Large intestine (tissue), 12 donors: ENCODE measurements at places on chromosomes 6 and 20. TPM values are rescaled to one million over a fixed set of nuclear protein-coding genes. Genes with fewer than 3 reads are reported as not detected.

GRCh38 chr20:2237059-2237458 lies 58.7 kb upstream of the TGM3 start:
- DNase-seq = no peak

DNA sequence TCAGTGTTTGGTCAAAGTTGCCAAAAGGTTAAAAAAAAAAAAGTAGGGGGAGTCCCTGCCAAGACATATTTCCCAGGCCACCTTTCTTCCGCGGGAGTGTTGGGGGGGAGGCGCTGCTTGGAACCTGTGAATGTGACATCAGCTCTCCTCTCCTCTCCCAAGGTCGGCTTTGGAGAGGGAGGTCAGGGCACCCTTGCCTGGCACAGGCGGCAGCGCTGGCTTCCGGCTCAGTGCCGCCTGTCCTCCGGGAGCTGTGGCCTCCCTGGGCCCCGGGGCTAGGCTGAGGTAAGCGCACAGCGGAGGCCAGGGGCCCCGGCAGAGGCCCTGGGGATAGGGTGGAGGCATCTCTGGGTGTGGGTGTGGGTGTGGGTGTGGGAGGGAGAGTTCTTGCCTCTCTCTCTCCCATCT lies 1.9 kb upstream of the EDN1 start:
- DNase-seq = no peak

GRCh38 chr6:69974193-69974592 lies 107.8 kb downstream of the COL19A1 start:
- DNase-seq = no peak

DNA sequence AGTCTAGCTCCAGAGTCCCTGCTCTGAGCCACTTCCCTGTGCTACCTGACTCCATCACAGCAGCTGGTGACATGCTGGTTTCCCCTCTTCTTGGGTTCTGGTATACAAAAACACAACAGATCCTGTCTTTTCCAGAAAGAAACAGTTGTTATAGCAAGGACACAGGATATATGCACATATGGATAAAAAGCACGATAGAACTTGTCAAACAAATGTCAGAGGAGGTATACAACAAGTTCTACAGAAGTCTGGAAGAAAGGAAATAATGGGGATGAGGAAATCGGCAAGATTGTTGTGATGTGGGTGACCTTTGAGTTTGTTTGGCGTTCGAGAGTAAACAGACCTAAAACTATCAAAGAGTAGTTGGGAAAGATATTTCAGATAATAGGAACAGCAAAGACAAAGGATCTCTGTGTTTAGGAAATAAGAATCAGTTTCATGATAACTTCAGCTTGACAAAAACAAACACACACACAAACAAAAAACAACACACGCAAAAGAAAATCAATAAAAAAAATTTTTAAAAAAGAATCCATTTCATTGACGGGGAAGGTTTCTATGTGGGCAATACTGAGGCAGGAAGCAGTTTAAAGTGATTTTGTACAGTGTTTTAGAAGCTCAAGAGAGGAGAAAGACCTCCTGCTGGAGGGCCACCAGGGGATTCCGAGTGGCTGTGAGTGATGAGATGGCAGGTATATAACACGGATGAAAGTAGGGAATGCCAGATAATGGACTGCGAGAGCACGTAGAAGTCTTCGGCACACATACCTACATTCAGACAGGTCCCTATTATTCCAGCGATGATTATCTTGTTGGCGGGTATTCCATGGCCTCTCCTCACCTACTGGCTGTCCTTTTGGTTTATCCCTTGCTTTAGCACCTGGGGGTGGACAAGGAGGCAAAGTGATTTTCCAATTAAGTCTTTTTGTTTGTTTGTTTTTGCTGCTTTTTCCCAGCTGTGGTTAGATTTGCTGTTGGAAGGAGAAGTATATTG lies 174.9 kb downstream of the HS3ST5 start:
- DNase-seq = peak; percentile 8

GRCh38 chr6:166679566-166679965 lies 52.5 kb upstream of the RPS6KA2 start:
- no peak for DNase-seq

GRCh38 chr20:17467120-17467655 lies 64.0 kb downstream of the BFSP1 start:
- DNase-seq = no peak

- DNase-seq = peak; percentile 0
Measured at GRCh38 chr6:50602292-50602691, 111.0 kb upstream of the TFAP2D start.

GRCh38 chr6:83215131-83216047 lies 22.2 kb downstream of the RWDD2A start:
- peak; percentile 48 for DNase-seq

- no peak for DNase-seq
Measured at GRCh38 chr6:168129292-168130167, 50.5 kb upstream of the FRMD1 start.

GRCh38 chr20:38842558-38842981 lies 37.1 kb downstream of the PPP1R16B start:
- DNase-seq = no peak

DNA sequence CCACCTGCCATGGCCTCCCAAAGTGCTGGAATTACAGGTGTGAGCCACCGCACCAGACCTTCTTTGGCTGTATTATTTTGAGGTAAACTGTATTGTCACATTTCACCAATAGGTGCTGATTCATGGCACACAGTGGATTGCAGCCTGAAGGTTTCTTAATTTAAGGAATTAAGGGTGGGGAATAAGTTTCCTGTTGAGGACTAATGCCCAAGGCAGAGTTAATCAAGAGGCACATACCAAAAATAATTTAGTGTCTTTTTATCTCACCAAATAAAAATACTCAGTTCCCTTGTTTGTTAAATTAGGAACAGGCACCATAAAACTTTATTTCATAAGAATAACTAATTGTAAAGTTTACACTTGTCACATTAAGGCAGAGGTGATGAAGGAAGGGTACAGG lies 103.7 kb downstream of the SLX4IP start:
- DNase-seq = no peak

- DNase-seq = no peak
Measured at GRCh38 chr6:149033454-149033853, 284.1 kb upstream of the TAB2 start.

DNA sequence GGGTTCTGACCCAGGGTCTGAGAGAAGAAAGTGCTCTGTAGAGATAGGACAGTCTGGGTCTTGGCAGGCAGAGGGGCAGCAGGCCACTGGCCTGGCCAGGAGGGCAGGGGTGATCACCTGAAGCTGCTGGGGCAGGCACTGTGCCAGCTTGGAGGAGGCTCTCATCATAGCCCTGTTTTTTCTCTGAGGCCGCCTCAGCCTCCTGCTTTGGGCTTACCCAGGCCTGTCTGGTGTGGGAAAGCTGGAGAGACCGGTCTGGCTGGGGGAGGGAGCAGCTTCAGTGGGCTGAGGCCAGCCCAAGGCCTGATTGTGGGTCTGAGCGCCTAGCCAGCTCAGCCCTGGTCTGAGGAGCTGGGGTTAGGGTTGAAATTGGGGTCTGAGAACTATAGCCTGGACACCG lies 3.9 kb downstream of the LPIN3 start:
- DNase-seq = no peak

GRCh38 chr20:11158146-11158545 lies 484.3 kb upstream of the JAG1 start:
- DNase-seq = no peak

- no peak for DNase-seq
Measured at GRCh38 chr20:52978851-52979250, 6.7 kb downstream of the TSHZ2 start.

DNA sequence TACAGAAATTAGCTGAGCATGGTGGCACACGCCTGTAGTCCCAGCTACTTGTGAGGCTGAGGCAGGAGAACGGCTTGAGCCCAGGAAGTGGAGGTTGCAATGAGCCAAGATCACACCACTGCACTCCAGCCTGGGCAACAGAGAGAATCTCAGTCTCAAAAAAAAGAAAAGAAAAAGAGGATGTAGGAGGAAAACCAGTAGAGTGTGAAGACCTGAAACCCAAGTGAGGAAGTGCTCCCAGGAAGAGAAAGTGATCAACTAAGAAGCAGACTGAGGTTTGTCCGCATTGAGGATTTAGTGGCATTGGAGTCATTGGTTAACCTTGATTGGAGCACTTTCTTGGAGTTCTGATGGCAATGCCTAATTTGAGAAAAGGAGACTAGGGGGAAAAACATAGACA lies 20.6 kb upstream of the TASP1 start:
- DNase-seq = no peak

DNA sequence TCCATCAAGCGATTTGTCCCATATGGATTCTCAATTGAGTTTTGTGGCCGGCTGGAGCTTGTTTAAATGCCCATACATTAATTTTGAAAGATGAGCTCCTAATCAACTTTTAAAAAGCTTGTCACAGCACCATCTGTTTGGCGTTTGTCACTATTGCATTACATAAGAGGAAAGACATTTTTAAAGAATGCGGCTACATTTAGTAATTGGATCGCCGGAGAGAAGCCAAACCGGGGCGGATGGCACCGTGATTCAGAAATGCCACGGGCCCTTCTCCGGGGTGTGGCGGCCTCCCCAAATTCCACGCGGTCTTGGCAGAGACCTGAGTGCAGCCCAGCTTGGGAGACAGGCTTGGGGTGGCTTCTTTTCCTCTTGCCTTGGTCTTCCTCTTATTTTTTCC lies 67.7 kb upstream of the ZNFX1 start:
- no peak for DNase-seq

CLPSL2 gene
- polyA plus RNA-seq = not detected

SGK1 gene
- polyA plus RNA-seq = 41.2 TPM

NANP gene
- 5.7 TPM for polyA plus RNA-seq

PRSS35 gene
- 9.0 TPM for polyA plus RNA-seq

FOXS1 gene
- polyA plus RNA-seq = 0.96 TPM

OR2J3 gene
- polyA plus RNA-seq = not detected

LKAAEAR1 gene
- 0.19 TPM for polyA plus RNA-seq

TFAP2A gene
- polyA plus RNA-seq = 0.90 TPM
